Stimulated activated CD4-positive, alpha-beta T cell treated with anti-CD3 and anti-CD28 coated beads, TNF-alpha, amount 100 ng/mL, for 1 hour (primary cell): ENCODE measurements at places on chromosomes 1 and 21.

DNA sequence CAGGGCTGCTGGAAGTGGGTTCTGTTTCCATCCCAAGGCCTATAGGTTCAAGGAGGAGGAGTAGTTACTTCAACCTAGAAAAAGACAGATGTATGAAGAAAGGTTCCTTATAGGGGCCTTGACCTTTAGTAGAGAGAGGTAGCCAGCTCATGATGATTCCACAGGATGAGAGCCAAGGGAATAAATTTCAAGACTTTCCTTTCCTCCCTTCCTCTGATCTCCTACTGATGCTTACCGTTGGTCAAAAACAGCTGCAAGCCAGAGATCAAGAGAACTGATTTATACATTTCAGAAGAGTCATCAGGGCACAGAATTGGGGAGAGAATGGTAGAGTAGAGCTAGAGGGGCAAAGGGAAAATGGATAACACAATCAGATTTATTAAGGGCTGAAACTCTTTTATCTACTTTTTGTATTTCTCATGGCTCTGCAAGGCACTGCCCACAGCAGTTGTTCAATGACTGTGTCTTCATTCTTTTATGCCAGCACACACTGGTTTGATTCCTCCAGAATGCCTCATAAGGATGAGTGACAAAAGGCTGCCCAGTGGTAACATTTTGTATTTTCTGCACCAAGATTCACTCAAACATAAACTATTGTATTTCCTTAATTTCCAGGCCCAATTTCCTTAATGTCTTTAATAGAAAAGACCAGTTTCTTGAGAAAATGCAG is 37.4 kb downstream of the AK5 start:
- no peak for DNase-seq

DNA sequence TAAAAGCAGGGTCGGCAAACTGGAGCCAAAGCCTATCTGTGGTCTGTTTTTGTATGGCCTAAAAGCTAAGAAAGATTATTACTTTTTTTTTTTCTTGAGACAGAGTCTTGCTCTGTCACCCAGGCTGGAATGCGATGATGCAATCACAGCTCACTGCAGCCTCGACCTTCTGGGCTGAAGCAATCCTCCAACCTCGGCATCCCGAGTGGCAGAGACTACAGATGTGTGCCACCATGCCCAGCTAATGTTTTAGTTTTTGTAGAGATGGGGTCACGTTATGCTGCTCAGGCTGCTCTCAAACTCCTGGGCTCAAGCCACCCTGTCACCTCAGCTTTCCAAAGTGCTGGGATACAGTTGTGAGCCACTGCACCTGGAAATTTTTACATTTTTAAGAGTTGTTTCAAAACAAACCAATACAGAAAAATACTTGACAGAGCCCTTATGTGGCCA is 6.5 kb upstream of the GLRX2 start:
- DNase-seq: no peak

DNA sequence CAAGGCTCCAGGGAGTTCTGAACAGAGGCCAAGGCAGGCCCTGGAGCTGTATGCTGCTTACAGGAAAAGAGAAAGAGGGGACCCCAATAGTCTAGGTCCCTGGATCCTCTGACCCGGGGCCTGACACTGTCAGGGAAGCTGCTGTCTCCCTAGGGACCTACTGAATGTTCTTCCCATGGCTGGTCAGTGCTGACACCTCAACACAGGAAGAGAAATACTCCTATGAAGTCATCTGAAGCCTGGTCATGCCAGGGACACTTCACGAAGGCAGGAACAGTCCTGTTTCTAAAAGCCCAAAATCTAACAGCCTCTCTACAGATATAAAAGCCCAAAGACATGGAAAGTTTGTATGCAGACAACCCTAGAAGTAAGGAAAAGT is 1.7 kb upstream of the LAD1 start:
- DNase-seq: no peak

- DNase-seq: no peak
Measured at GRCh38 chr1:199081739-199082138, 442.9 kb downstream of the PTPRC start.

DNA sequence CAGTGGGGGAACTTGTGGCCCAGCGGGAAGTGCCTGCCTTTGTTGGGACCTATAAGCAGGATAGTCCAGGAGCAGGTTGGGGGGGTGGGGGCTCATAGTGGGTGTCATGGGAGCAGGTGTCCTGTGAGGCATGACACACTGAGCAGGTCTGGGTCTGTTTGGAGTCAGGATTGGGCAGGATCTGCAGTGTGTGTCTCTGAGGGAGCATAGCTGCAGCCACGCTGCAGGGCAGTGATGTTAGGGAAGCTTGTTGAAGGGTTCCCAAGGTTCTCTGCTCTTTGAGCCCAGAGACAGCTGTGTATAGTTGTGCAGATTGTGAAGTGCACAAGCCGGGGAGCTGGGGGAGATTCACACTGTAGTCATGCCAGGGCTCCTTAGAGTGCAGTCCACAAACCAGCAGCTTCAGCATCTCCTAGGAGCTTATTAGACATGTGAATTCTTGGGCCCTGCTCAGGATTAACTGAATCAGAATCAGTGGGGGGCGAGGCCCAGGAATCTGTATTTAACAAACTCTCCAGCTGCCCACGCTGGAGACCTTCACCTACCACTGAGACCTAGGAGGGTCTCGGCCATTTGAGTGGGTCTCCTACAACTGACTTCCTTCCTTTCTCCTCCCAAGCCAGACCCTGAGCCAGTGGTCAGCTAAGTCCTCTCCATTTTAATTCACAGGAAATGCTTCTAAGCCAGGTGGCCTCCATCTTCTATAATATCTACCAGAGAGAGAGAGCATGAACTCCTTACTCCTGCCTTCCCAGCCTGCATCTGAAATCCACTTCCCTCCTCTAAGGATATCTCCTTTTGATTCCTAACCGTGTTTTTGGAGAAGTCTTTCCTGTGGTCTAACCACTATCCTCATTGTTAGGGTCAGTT is 11.1 kb downstream of the INSRR start:
- no peak for DNase-seq

- DNase-seq: no peak
Measured at GRCh38 chr21:44849616-44850130, 23.8 kb downstream of the PTTG1IP start.

- DNase-seq: no peak
Measured at GRCh38 chr1:10152709-10153284, 57.6 kb upstream of the KIF1B start.

DNA sequence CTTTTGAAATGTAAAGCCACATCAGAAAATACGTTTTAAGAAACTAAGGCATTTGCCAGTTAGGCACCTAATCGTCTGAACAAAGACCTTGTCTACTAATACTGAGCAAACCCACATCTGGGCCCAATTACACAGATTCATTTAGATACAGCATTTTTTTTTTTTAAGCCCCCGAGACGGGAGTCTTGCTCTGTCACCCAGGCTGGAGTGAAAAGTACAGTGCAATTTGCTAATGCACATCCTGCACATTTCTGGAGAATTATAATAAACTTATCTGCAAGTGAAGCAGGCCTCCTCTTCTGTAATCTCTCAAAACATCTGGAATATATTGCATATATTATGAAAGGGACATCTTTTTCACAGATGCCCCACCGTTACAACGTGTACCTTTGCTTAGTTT is 3.3 kb downstream of the RSRP1 start:
- no peak for DNase-seq

DNA sequence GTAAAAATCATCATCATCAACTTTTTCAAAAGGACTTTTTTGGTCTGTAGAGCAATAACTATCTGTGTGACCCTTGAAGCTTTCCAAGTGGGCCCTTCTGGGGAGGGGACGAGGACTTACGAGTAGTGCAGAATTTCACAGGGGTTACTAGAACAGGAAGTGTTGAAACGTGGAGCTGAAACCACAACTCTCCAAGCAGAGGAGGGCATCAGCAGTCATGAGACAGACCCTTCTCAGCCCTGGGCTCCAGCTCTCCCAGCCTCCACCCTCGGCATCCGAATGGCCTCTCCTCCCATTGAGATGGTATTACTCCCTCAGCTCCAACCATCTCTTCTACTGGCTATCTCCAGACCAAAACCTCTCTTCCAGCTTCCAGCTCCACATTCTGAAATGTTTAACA is 3.6 kb downstream of the FAM89A start:
- no peak for DNase-seq

GRCh38 chr21:14536929-14537328 is 9.2 kb downstream of the SAMSN1 start:
- no peak for DNase-seq
